T-helper 9 cell (primary cell): ENCODE measurements at places on chromosomes 2 and 18.

DNA sequence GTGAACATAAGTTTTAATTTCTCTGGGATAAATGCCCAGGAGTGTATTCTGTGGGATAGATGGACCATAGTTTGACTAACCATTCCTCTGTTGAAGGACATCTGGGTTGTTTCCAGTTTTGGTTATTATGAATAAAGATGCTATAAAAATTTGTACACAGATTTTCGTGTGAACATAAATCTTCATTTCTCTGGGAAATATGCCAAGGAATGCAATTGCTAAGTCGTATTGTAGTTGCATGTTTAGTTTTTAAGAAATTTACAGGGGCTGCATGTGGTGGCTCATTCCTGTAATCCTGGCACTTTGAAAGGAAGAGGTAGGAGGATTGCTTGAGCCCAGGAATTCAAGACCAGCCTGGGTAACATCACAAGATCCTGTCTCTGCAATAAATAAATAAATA is 6.9 kb upstream of the SLC11A1 start:
- no peak for DNase-seq

GRCh38 chr2:158202161-158202815 is 100.6 kb downstream of the UPP2 start:
- DNase-seq = no peak

GRCh38 chr2:36857713-36858112 is 108.6 kb downstream of the STRN start:
- DNase-seq = no peak

DNA sequence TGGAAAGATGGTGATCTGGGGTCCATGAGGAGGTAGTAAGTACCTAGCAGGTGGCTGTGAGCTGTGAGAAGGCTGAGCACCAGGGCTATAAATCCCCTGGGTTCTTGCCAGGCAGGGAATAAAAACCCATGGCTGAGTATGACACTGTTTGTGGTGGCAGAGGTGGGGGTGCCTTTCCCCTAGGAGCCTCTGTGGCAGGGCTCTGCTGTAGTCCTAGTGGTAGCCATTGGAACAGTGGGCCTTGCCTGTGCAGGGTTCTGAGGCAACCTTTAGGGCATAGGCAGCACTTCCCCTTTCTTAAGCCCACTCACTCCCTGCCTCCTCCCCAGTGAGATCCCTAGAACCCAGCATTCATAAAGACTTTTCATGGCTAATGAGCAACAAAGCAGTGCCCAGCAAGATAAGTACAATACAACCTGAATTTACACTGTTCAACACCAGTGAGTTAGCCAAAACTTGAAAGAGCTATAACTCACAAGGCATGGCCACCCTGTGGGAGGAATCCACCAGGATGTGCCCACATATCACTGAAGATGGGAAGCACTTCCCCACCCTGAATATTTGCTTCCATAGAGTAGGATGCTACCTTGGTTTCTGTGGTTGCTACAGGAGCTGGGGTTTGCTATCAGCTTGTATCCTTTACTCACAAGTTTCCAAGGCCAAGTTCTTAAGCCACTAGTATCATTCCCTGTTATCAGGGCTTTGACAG is 100.9 kb upstream of the NEUROD1 start:
- DNase-seq = no peak
